ENCODE measurements at places on chromosomes 3 and 15.
A peak's percentile ranks its signal among the peaks of the same experiment; 100 is the strongest.

DNA sequence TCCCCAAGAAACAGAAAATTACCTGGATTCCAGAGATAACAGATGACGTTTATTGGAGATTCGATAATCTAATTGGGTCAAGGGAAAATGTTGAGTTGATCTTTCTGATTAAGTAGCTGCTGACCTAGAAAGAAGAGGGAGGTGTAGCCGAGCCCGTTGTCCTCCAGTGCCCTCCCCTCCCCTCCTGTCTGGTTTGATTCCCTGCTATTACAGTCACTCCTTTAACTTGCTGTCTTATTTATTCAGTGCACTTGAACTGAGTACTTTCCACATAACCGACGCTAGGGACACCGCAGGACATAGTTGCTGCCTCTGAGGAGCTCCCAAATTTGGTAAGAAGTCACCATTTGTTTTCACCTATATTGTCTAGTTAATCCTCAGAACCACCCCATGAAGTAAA is 103.7 kb downstream of the AQP9 start:
- DNase-seq = no peak

- no peak for DNase-seq
Measured at GRCh38 chr3:126439346-126439967, 36.2 kb downstream of the ZXDC start.

DNA sequence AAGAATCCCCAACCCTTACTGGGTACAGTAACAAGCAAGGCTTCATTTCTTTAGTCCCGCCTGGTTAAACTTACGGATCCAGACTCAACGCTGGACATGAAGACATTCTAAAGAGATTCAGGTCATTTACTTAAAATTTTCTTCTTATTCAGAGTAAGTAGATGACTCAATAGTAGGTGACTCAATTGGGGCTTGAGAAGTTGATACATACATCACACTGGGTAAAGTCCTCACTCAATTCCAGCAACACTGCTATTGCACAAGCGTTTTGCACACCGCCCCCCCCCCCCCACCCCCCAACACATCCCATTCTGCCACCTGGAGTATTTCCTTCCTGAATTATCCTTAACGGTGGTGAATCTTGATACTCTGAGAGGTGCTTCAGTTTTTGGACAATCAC is 610.0 kb downstream of the FOXP1 start:
- DNase-seq = no peak

GRCh38 chr15:56943403-56943802 is 25.0 kb downstream of the TCF12 start:
- no peak for DNase-seq

DNA sequence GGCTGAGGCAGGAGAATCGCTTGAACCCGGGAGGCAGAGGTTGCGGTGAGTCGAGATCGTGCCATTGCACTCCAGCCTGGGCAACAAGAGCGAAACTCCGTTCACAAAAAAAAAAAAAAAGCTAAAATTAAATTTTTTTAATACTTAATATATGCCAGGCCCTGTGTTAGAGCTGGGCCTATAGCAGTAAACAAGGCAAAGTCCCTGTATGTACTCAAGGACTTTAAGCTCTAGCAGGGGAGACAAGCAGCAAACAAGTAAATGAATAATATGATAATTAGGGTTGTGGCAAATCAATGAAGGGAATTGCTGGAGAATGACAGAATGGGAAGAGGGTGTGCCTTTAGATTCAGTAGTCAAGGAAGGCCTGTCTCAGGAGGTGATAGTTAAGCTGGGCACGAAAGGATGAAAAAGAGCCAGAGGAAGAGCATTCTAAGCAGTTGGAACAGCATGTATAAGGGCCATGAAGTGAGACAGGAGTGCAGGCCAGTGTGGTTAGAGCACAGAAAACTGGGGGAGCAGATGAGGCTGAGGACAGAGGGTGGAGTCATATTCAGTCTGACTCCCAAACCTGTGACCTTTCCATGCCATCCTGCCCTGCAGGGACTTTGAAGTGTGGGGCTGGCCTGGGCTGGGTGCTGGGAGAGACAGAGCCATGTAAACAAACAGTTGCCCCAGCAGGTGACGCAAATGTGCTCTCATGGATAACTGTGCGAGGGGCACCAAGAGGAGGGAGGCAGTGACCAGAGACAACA is 6.6 kb upstream of the RAF1 start:
- DNase-seq = no peak

DNA sequence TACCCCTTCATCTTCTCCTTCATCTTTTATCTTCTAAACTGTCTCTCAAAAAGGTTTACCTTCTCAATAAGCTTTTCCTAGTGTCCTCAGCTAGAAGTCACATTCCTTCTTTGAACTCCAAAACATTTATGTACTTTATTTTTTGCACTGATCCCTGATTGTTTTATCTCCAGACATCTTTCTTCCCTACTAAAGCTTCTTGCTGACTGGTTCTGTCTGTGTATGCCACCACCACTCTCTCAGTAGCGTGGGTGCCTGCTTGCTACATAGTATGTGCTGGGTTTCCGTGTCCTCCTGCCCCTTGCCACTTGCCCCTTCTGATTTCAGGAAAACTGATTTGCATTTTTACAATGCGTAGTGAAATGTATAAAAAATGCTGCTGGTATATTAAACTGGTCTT is 24.0 kb downstream of the GTF2E1 start:
- DNase-seq = no peak

GRCh38 chr3:45084820-45085816 is 59.0 kb downstream of the CLEC3B start:
- DNase-seq = peak; percentile 86

DNA sequence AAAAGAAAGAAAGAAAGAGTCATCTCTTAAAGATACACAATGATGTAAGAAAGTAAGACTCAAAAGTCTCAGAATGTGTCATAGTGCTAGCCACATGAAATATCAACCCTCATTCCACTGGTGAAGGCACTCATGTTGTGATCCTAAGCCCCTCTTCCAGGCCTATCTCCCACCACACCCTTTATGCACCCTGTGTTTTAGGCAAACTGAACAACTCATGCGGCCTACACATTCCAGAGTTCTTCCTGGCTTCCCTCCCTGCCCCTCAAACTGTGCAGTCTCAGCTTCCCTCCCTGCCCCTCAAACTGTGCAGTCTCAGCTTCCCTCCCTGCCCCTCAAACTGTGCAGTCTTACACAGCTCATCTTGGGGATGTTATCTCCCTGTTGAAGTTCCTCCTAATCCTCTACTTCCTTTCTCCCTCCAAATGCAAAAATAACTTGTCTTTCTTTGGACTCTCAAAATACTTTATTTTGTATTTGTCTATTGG is 69.0 kb upstream of the FNDC3B start:
- no peak for DNase-seq

DNA sequence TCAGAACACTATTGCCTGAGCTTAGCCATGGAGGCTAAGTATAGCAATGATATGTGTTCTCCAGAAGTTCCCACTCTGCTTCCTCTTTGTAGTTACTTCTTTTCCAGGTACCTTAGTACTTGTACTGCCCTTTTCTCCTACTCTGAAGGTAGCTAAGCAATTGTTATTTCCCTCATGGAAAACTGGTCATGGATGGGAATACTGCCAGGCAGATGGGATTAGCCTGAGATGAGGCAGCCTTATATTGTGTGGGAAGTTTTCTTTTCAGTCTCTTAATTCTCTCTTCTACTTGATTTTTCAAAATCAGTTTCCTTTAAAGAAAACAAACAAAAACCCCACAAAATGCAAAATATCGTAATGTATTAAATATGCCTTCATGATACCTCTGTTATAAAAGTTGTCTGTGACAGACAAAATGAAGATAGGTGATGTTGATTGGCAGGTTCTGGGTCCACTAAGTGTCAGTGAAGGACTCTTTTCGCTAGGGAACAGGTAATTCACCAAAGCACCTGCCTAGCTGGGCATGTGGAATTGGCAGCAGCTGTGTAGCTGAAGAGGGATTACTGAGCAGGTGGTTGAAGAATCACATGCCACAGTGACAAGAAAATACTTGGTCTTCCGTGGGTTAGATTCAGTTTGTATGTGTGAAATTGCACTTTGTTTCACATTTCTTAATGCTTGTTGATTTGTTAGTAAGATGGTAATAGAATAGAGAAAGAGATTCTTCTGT is 4.1 kb downstream of the ZNF609 start:
- peak; percentile 24 for DNase-seq

DNA sequence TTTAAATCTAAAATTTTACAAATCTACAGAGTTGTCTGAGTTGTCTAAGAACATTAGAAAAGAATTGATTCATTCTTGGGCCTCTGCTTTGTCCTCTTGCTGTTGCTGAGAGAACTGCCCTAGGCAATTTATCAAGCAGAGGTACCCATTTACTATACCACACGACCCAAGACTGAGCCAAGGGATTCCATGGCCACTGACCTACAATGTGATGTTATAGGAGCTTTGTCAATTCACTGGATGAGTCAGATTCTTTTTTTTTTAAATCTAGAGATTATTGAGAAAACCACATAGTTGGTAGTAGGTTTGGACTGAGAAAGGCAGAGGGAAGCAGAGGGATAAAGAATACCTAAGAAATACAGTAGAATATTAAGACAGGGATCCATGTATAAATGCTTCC is 55.3 kb downstream of the TRAT1 start:
- no peak for DNase-seq

DNA sequence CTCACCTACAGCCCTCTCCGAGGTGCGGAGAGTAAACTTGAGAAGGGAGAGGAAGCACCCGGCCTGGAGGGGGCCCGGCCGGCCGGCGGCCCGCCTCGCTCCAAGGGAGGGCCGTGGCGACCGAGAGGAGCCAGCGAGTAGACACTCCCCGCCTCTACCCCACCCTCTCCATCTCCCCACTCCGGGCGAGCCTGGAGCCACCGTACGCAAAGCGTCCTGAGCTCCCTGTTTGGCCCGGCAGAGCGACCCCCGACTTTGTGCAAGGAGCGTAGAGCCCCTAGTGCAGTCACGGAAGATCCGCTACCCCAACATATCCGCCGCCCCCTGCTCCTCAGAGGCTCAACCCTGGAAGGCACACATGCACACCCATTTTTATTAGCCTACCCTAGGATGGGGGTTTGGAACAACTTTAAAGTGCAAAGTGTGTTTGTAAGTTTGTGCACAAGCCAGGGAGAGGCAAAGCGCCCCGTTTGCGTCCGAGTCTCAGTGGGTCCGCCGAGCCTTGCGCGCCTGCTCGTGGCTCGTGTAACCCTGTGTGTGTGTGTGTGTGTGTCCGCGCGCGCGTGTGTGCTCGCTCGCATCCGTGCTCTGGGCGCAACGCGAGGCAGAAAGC is 508 bp upstream of the SMAD6 start:
- DNase-seq = no peak

DNA sequence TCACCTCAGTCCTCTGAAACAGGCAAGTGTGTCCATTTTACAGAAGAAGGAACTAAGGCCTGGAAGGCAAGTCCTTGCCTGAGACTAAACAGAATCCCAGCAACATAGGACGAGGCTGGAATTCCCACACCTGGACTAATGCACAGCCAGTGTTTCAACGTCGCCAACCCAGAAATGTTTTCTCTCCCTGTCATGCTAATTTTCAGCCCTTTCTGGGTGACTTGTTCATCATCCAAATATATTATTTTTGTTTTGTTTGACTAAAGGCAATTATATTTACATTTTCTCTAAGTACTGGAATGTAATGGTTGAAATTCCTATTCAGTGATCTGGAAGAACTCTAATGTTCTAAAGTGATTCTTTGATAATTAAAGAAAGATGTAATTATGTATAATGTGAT is 51.8 kb downstream of the BTD start:
- DNase-seq = no peak

GRCh38 chr15:52362497-52362896 is 66.9 kb upstream of the MYO5C start:
- peak; percentile 40 for DNase-seq

DNA sequence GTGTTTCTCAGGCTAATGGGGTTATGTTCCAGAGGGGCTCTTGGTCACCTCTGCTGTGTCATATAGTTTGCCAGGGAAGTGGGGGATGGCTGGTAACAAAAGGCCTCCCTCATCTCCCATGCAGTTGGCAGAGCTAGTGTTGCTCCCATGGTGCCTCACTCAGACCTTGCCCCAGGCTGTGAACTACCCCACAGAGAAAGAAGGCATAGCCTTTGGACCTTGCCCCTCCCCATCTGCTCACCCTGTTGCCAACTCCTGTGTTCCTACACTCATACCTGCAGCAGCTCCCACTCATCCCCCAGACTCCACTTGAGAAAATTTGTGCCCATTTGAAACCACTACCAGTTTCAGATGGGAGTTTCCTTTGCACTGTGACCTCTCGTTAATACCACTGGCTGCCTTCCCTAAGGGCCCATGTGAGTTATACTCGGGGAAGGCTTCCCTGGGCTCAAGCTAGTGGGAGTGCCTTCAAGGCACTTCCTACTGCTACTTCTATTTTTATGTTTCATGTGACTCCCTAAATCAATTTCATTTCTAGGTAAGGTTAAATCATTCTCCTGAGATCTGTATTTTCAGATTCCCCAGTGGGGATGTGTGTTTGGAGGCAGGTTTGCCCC is 25.3 kb upstream of the COPB2 start:
- DNase-seq = no peak

DNA sequence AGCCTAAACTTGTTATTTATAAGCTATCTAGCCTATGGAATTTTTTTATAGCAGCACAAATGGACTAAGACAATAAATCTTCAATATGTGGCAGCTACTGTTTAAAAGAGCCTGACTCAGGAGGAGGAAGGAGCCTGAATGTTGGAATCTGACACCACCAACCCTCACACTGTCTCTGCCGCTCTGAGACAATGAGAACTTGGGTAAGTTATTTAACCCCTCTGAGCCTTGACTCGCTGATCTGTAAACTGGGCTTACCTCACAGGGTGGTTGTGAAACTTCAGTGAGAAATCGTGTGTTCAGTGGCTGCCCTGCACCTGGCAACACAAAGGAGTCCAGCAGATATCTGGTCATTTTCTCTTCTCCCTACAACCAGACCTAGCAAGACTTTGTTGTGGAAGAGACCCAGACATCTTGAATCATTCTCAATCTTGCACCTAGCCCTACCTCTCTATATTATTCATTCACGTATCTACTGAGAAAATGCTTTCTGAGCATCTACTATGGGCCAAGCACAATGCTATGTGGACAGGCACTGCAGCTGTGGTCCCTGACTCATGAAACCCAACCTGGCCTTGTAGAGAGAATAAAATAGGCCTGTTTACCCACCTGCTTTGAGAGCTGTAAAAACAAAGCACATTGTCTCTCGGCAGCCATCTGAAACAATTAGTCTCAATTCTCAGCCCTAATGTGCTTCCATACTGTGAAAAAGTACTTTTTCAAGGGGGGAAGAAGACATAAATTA is 81.9 kb upstream of the SLC25A36 start:
- no peak for DNase-seq

DNA sequence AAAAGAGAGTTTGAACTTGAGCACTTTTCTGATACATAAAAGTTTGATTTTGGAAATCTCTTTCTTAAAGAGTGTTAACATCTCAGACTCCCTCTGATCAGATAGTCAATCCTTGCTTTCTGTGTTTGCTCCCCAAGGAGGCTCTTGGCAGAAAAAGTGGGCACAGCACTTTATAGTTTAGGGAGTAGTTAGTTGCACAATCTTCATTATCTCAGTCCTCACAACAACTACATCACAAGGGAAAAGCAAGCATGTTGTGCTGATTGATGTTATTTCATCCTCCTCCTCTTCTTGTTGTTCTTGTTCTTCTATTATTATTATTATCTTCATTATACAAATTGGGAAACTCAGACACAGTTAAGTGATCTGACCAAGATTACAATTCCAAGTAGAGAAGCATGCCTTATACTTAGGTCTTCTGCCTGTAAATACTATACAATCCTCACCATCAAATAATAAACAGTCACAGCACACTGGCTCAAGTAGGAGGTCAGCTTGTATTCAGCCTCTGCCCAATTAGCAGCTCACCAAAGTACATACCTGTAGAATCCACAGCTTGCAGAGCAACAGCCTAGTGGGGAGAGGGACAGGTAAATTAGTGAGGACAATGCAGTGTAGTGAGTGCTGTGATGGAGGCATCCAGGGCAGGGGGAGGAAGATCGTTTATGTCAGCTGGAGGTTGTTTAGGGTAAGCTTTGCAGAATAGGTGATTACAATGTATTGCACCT is 304.1 kb upstream of the MME start:
- DNase-seq = no peak

All from GM04504 (cell line).